Tibial nerve (tissue), 4 donors: ENCODE measurements at places on chromosomes 2 and 18.
A peak's percentile ranks its signal among the peaks of the same experiment; 100 is the strongest.

GRCh38 chr2:33588232-33588631 lies 10.9 kb downstream of the FAM98A start:
- no peaks in the 10 kb centered on the region for H3K36me3 ChIP-seq
- H3K4me3 ChIP-seq = no peak overlapping the region
- no peak overlapping the region for H3K27ac ChIP-seq
- no peak for DNase-seq
- H3K27me3 ChIP-seq = no peaks in the 10 kb centered on the region
- H3K4me1 ChIP-seq = no peaks in the 10 kb centered on the region

DNA sequence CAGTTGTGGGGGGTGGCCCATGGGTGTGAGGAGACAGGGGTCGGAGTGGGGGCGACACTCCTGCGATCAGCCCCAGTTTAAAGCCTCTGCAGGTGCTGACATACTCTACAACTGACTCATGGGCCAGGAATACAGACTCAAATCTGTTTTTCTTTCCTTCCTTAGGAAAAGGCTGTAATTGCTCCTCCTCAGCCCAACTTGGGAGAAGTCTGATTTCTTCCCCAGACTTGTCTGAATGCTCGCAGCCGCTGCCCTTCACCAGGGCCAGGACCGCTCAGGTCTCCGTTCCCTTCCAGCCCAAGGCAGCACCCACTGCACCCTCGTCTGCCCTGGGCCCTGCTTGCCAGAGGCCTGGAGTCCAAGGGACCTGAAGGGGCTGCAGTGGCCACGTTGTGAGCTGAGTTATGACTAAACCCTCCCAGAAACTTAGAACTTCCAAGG lies 41.3 kb downstream of the RHOB start:
- H3K27ac ChIP-seq = peak overlapping the region; percentile 15
- no peak for DNase-seq
- no peaks in the 10 kb centered on the region for H3K27me3 ChIP-seq

DNA sequence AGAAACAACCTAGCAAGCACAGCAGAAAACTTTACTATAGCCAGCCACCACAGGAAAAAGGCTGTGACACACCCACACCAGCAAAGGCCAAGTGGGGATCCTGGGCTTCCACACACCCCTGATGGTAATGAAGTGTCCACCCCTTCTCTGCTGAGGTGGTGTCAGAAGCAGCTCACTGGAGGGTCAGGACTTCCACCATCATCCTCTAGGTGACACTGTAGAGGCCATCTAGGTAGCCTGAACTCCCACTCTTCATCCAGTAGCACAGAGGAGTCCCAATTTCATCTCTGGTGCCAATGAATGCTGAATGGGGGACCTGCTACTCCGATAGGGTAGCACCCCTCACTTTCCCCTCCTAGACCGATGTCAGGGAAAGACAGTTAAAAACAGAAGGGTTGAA lies 1544.4 kb downstream of the LRP1B start:
- no peaks in the 10 kb centered on the region for H3K27me3 ChIP-seq
- H3K4me3 ChIP-seq = no peak overlapping the region
- no peaks in the 10 kb centered on the region for H3K36me3 ChIP-seq
- DNase-seq = no peak
- no peak overlapping the region for H3K27ac ChIP-seq

DNA sequence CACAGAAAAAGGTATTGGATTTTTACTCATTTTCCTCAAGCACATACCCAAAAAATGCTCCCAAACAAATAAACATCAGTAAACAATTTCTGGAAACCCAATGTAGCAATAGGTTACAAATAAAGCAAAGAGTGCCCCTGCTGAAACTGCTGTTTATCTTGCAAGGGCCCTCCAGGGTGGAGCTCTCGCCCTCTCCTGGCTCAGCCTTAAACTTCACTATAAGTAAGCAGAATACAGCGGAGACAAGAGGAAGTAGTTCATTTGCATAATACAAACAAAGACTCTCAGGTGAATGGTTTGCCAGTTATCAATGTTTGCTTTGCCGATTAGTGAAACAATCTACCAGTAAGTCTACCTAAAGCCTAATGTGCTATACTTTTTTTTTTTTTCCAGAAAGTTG lies 437.6 kb downstream of the DLGAP1 start:
- H3K27me3 ChIP-seq = no peaks in the 10 kb centered on the region
- DNase-seq = no peak
- H3K4me1 ChIP-seq = no peaks in the 10 kb centered on the region
- no peak overlapping the region for H3K27ac ChIP-seq

DNA sequence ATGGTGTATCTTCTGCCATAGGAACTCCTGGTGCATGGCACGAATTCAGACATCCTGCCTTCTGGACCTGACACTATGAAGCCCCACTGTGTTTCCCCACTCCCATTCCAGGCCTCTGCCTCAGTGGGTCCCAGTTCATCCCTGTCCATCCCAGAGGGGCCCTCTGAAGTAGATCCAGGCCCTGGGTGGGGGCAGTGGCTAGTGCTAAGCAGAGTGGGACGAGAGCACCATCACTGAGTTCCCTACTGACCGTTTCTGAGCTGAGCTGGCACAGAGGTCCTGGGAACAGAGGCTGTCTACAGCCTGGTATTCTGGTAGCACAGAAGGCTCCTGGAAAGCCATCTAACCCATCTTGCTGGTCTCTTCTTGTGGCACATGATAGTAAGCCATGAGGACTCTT lies 54.0 kb downstream of the ATOH8 start:
- peaks cover 10% of the 10 kb centered on the region for H3K4me1 ChIP-seq
- no peak for DNase-seq
- no peak overlapping the region for H3K27ac ChIP-seq

DNA sequence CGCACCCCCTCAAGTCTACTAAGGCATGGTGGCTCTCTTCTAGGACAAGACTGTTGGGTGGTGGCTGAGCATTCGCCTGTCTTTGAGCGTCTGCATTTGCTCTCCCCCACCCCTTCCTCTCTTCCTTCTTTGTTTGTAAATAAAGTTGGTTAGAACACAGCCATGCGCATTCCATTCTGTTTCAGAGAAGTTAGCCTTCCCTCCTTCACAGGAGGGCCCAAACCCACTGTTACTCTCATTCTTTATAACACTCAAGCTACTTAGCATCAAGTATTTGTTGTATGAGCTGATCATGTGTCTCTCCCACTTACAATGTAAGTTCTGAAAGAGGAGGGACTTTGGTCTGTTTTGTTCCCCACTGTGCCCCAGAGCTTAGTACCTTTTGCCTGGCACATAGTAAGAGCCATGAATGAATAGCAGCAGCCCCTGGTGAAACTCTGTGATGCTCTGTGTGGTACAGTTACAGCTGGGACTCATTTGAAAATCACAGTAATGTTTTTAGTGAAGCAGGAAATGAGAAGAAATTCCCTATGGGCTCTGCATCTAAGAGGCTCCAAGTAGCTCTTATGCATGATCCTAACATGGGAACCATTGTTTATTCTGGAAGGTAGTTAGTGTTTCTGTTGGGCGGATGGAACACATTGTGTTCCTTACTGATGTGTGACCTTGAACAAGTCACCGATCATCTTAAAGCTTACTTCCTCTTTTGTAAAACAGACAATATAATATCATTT lies 7.7 kb downstream of the MGAT5 start:
- H3K27ac ChIP-seq = peak overlapping the region; percentile 18
- H3K27me3 ChIP-seq = no peaks in the 10 kb centered on the region
- no peaks in the 10 kb centered on the region for H3K36me3 ChIP-seq

DNA sequence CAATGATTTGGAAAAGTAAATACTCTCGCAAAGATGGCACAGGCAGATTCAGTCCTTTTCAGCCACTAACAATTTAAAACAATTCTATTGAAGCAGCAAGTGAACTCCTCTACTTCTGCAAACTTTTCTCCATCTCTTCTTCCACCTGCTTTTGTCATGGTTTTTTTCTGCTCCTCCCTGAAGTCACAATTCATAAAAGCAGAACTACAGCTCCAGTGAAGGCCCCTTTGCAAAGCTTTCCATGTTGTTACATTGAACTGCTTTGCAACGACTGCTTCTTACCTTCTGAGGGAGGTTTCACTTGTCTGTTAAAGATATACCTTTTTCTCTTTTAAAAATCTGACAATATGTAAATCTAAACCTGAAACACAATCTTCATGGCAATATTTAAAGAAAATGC lies 3.7 kb upstream of the SERTAD2 start:
- no peak for DNase-seq

DNA sequence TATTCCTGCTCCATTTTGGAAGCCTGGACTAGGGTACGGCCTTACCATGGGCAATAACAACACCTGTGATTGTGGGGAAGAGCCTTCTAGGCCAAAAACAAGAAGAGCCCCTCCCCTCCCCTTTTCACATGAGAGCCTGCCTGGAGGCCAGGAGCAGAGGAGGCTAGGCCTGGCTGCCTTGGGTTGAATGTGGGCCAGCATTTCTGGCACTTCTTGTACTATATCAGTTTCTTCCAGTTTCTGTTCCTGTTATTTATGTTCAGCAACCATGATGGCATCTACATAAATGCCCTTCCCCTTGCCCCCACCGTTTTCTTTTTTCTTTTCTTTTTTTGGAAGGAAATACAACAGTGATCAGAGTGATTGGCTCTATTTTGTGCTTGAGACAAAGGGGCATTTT lies 58.4 kb downstream of the KCTD18 start:
- no peak for DNase-seq
- H3K27ac ChIP-seq = no peak overlapping the region
- no peaks in the 10 kb centered on the region for H3K27me3 ChIP-seq

DNA sequence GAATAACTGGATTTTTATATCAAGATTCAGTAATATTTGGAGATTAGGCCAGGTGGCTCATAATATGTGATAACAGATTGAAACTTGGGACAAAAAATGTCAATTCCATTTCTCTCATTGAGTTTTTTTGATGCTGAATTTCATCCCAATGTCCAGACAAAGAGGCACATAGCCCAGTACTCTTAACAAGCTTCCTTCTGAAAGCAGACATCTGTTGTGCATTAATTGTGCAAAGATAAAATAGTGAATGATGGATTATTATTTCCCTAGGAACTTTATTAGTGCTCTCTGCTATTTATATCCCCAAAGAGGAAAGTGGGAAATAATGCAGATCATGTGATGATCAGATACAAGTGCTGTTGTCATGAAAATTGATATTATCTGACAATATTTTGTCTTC lies 234.1 kb downstream of the CCDC102B start:
- H3K27me3 ChIP-seq = no peaks in the 10 kb centered on the region
- no peaks in the 10 kb centered on the region for H3K36me3 ChIP-seq
- H3K27ac ChIP-seq = no peak overlapping the region
- DNase-seq = no peak

- no peak overlapping the region for H3K27ac ChIP-seq
- H3K4me1 ChIP-seq = no peaks in the 10 kb centered on the region
- no peak overlapping the region for H3K4me3 ChIP-seq
- no peaks in the 10 kb centered on the region for H3K36me3 ChIP-seq
Observed at GRCh38 chr2:7523481-7524120, 606.4 kb downstream of the RNF144A start.

DNA sequence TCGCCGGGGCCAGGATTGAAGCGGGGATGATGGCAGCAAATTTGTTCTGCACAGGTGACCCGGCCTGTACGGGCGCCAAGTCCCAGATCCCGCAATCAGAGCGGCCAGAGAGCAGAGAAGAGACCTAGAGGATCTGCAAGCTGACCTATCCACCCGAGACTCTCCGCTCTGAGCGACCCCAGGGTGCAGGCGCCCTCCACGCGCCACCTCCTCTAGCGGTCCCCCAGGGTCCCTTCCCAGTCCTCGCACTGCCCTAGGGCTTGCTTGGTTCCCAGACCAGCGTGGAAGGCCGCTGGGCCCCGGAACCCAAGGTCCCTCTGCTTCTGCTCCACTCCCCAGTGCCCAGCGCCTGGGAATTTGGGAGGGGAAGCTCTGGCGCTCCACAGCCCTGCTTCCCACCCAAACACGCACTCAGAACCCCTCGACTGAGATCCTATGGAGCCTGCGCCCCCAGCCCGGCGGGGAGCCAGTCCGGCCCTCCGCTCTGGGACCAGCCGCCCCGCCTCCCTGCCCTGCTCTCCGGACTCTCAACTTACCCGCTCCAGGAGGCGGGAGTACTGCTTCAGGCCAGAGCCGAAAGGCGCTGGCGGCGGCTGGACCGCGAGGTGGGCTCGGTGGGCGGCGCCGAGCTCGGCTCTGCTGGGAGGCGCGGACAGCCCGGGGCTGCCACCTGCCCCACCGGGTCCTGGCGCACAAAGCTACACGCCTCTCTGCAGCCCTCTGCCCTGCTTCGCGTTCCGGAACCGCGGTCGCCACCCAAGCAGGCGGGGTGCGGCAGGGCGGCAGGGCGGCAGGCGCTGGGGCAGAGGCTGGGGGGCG lies 3.0 kb upstream of the SIX3 start:
- H3K4me1 ChIP-seq = no peaks in the 10 kb centered on the region
- H3K27ac ChIP-seq = no peak overlapping the region
- peak overlapping the region; percentile 15 for H3K4me3 ChIP-seq

DNA sequence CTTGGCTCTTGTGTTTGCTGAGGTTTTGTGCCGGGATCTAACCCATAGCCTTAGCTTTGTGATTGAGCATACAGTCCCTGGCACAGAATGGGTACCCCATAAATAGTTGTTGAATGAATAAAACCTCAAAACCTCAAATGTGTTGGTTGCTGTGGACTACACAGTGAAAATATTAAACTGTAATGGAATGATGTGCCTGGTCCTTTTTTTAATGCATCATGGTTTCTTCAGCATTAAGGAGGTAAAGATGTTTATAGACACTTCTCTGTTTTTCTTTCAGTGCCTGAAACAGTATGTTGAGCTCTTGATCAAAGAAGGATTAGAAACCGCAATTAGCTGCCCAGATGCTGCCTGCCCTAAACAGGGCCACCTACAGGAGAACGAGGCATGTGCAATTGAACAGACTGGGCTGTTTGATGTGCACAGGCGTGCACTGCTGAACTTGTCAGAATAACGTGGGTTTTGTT lies 97.0 kb downstream of the RNF144A start:
- no peak for DNase-seq
- peaks cover 86% of the 10 kb centered on the region for H3K4me1 ChIP-seq
- H3K27ac ChIP-seq = no peak overlapping the region
- H3K27me3 ChIP-seq = no peaks in the 10 kb centered on the region
- H3K4me3 ChIP-seq = no peak overlapping the region

DNA sequence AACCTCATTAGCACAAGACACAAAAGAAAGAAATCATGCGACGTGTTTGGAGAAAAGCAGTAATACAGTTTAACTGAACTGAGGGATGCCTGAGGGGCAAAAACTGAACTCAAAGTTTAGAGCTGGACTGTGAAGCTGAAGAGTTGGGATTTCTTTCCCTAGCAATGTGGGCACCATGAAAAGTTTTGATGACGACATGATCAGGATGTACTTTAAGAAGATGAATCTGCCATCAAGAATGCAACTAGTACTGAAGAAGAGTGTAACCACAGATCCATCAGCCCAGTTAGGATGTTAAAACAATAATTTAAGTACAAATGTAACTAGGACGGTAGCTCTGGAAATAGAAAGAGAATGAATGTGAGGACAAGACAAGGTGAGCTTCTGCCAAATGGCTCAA lies 196.2 kb downstream of the VWC2L start:
- no peaks in the 10 kb centered on the region for H3K27me3 ChIP-seq
- no peak for DNase-seq
- no peaks in the 10 kb centered on the region for H3K36me3 ChIP-seq
- no peak overlapping the region for H3K27ac ChIP-seq
- no peak overlapping the region for H3K4me3 ChIP-seq
- H3K4me1 ChIP-seq = no peaks in the 10 kb centered on the region

GRCh38 chr2:156837635-156838370 lies 401.6 kb downstream of the GPD2 start:
- no peaks in the 10 kb centered on the region for H3K27me3 ChIP-seq
- H3K27ac ChIP-seq = no peak overlapping the region
- no peaks in the 10 kb centered on the region for H3K36me3 ChIP-seq
- no peaks in the 10 kb centered on the region for H3K4me1 ChIP-seq
- H3K4me3 ChIP-seq = no peak overlapping the region

- DNase-seq = no peak
- no peaks in the 10 kb centered on the region for H3K36me3 ChIP-seq
- no peak overlapping the region for H3K27ac ChIP-seq
Observed at GRCh38 chr2:178386986-178387597, 63.9 kb downstream of the PRKRA start.

GRCh38 chr18:41761333-41762018 lies 193.6 kb upstream of the PIK3C3 start:
- H3K36me3 ChIP-seq = no peaks in the 10 kb centered on the region
- no peak overlapping the region for H3K4me3 ChIP-seq
- no peak for DNase-seq
